CD4-positive, alpha-beta T cell treated with Interferon alpha-2 for 1 hour (primary cell): ENCODE measurements at places on chromosomes 13 and 19.
A peak's percentile ranks its signal among the peaks of the same experiment; 100 is the strongest.

- no peak for DNase-seq
These were observed 88.8 kb downstream of the ENOX1 start for GRCh38 chr13:43698009-43698408.

GRCh38 chr13:32370805-32371204, 55.5 kb downstream of the BRCA2 start:
- no peak for DNase-seq

- no peak for DNase-seq
These were observed 8.7 kb downstream of the FIZ1 start for GRCh38 chr19:55590617-55591016.

GRCh38 chr13:53357582-53357981, 329.0 kb downstream of the OLFM4 start:
- no peak for DNase-seq

GRCh38 chr13:113973218-113974164, at the start of gene C13orf46:
TSS of gene C13orf46 (minus strand) at chr13:113974076. CDS start at chr13:113973997, 79 bp downstream.
- no peak for DNase-seq

- no peak for DNase-seq
These were observed 1.3 kb upstream of the CD22 start for GRCh38 chr19:35327642-35328041.

DNA sequence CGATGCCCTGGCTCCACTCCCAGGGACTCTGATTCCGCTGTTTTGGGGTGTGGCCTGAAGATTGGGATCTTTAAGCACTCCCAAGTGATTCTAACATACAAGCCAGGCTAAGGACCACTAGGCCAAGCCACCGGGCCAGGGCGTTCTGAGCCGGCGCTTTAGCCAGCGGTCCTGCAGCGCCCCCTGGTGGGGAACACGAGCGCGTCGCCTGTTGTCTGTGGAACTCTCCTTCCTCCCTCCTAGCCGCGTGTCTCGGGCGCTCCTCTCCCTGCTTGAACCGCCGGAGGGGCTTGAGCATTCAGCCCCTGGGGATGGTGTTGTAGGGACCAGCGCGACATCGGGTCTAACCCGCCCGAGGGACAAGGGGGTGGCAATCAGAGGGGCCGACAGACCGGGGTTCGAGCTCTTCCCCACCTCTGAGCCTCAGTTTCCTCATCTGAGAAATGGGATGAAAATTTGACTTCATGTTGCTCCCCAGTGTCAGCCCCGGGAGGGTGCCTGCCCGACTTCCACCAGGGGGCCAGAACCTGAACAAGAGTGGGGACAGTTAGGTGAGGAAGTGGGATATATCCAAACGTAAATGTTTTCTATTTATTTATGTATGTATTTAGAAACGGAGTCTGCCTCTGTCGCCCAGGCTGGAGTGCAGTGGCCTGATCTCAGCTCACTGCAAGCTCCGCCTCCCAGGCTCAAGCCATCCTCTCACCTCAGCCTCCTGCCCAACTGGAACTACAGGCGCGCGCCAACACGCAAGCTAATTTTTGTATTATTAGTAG, 18.0 kb upstream of the PNMA8B start:
- peak; percentile 76 for DNase-seq

- no peak for DNase-seq
These were observed 6.2 kb downstream of the HIPK4 start for GRCh38 chr19:40383668-40384248.

DNA sequence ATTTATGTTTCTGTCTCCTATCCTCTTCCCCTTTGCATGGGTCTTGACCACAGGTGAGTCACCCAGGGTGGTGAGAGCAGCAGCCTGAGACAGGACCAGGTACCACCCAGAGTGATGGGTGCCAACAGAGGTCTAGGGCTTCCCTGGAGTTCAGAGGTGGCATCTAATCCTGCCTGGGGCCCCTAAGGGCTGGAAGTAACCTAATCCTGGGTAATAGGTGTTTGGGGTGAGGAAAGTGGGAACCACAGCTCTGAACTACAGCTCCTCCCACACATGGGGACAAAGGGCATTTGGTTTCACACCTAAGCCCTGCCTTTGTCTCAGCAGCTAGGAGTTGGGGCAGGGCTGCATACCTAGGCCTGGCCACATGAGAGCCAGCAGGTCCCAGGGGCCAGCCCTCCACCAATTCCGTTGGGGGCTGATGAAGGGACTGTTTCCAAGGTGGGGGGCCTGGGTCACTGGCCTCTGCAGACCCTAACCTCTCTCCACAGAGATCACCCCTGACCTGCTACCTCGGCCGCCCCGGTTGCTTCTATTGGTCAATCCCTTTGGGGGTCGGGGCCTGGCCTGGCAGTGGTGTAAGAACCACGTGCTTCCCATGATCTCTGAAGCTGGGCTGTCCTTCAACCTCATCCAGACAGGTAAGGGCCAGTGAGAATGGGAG, 8.0 kb downstream of the SPHK2 start:
- no peak for DNase-seq

GRCh38 chr13:99916366-99917103, 55.0 kb downstream of the ZIC5 start:
- peak; percentile 11 for DNase-seq

DNA sequence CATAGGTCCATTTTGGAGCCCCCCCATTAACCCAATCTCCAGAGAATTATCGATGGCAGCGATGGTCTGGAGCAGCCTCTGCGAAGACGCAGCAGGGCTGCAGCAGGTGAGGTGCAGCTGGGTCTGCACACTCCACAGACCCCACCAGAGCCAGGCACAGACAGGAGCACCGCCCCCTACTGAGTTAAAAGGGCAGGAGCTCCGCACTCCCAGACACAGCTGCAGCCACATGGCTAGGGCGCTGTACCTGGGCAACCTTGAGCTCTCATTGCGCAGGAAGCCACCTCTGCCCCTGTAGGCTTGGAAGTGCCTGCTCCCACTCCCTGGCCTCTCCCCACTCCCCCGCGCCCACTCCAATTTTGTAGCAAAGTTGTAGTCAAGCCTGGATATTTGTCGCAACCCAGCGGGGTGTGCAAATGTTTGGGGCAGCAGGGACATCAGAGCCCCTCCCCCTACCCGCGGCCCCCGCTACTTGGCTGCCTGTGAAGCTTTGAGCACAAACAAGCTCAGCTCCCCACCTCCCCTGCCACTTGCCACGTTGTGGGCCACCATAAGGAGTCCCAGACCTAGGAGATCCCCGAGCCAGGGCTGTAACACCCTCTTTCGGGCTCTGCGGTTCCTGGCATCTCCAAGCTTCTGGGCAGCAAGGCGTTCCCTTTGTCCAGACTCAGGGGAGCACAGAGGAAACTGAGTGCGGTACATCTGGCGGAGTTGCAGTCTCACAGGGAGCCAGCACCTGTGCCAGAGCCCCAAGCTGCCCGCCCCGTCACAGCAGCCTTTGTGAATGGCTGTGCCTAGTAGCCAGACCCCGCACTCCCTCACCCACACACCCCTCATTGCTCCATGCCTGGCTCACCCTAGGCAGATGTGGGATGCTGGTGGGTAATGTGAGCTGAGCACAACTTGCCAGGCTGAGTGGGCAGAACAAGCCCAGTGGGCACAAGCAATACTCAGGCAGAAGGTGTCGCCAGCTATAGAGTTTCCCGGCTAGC, 949.7 kb upstream of the SLITRK1 start:
- DNase-seq, result no peak

GRCh38 chr19:17602872-17603510, 47.5 kb downstream of the COLGALT1 start:
- DNase-seq, result no peak

GRCh38 chr13:64457976-64458375, 2772.2 kb downstream of the PCDH9 start:
- no peak for DNase-seq

DNA sequence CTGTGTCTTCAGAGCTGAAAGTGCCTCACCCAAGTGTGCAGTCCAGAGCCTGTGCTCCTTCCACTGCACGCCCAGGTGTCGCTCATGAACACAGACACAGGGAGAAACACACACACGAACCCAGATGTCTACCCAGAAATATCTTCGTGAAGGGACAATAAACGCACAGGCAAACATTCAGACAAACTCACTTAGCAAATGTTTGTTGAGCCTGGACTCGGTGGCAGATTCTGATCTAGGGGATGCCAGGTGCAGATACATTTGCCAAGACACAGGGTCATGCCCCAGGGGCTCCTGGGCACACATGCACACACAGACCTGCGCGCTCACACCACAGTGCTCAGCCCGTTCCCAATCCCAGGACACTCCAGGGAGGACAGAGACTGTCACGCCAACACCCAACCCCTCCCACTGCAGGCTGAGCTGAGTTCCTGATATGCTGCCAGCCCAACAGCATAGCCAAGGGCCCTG, 31.9 kb downstream of the SCGB2B2 start:
- DNase-seq, result no peak

DNA sequence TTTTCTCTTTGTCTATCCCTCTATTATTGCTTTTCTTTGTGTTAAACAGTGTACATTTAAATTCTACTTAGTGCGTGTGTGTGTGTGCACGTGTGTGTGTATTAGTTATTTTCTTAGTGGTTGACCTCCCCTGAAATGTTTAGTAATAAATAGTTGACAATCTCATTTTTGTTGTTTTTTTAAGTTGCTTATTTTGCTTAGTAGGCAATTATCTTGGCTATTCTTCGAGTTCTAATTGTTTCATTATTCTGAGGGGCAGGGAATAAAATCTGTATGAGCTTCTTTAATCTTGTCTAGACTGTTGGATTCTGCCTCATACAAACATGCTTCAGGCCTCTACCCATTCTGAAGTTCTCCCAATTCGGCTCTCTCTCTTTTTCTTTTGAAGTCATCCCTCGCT, 1169.0 kb upstream of the ATXN8OS start:
- no peak for DNase-seq

GRCh38 chr19:50745221-50745620, 22.1 kb downstream of the CLEC11A start:
- no peak for DNase-seq

DNA sequence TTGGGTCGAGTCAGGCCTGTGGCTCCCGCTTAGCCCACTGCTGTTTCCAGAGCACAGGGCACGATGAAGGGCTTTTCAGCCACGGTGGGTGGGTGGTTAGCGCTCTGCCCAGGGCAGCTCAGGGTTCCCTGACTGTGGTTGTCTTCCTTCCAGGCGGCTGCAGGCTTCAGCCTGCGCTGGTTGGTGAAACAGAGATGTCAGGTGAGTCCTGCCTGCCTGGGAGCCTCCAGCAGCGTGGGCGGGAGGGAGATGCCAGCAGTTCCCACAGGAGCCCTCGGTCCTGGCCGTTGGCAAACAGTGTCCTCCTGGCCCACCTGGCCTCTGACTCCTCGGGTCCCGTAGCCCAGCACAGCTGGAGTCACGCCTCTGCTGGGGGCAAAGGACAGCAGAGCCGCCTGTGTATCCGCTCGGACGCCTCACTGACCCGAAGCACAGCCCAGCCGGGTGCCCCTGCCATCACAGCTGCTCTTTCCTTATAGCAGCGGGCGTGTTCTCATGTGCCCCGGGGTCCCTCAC, 9.7 kb downstream of the ADAT3 start:
- DNase-seq, result no peak

- DNase-seq, result peak; percentile 56
These were observed 3.5 kb downstream of the FOSB start for GRCh38 chr19:45471111-45471930.

DNA sequence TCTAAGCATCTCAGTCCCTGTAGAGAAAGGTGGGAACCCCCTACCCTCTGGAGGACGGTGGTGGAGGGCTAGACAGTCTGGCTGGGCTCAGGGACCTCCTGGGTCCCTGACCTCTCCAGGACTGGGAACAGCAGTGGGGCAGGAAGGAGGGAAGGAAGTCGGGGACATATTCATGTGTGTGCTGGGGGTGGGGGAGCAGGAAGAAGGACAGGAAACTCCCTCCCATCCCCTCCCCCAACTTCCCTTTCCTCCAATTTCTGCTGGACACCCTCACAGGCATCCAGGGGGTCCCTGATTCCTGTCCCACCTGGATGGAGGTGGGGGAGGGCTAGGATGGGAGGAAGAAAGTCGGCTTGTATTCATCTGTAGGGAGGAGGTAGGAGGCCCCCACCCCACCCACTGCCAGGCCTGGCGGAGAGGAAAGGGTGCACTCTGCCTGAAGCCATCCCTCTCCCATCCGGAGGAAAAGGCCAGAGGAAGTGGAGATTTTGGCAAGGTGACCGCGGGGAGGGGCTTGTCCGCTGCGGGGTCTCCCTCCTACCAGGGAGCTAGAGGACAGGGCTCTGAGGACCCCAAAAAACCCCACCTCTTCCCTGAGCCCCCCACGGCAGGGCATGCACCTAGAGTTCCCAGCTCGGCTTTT, 2.3 kb downstream of the NOVA2 start:
- no peak for DNase-seq

DNA sequence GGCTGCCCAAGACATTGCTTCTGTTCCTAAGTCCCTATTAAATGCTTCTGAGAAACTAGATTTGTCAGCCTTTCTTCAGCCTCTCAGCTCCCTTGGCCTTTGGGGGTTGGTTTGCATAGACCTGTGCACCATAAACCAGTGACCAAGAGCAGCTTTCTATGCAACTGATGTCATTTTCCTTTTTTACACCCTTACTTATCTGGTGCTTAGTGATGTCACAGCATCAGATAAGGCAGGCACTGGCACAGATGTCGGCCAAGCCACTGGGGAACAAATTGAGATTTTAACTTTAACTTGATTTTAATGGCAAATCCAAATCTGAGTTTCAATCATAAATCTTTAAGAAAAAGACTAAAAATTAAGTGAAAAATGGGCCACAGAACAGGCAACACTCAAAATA, 59.8 kb downstream of the RUBCNL start:
- no peak for DNase-seq

GRCh38 chr13:113106711-113107351, 1.2 kb downstream of the F7 start:
- no peak for DNase-seq

GRCh38 chr13:49838989-49839388, 46.5 kb upstream of the KPNA3 start:
- DNase-seq, result no peak

DNA sequence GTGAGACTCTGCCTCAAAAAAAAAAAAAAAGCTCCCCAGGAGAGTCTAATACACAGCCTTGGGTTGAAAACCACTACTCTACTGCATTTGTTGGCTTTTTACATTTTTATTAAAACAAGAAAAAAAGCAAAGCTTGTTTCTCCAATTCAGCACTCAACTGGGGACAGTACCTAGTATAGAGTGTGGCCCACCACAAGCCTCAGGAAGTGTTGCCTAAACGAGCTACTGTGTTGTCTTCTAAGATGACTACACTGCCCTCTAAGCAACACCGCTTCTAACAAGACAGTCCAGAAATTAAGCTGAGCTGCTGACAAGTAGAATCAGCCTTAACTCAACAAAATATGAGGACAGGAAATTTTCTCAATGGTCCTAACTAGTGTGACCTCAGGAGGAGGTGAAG, 522.2 kb downstream of the FGF9 start:
- no peak for DNase-seq
